ENCODE measurements at places on chromosomes 2 and 18.

DNA sequence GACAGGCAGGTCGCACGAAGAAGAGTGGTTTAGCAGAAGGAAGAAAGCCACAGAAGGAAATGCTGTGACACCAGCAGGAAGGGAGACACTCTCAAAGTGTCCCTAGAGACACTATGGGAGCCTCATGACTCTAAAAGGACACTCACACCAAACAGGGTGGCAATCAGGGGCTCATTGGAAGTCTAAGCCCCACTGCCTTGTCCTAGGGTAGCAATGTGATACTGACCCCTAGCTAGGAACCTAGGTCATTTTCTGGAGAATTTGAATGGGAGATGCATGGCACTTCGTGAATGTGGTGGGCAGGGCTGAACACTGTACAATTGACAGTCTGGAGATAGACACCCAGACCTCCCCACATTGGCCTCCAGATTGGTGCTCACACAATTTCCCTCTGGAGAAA lies 385.0 kb downstream of the EIPR1 start:
- no peak for DNase-seq

DNA sequence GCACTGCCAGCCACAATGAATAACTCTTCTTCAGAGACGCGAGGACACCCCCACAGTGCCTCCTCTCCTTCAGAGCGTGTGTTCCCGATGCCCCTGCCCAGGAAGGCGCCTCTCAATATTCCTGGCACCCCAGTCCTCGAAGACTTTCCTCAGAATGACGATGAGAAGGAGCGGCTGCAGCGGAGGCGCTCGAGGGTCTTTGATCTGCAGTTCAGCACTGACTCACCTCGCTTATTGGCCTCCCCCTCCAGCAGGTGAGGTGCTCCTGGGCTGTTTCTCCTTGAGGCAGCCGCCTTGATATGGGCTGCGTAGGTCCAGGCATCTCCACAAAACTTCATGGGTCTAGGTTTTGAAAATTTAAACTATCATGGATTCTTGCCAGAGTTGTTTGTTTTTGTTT lies 6.1 kb downstream of the NCAPH start:
- no peak for DNase-seq

GRCh38 chr2:88563129-88563528 lies 64.1 kb downstream of the EIF2AK3 start:
- no peak for DNase-seq

DNA sequence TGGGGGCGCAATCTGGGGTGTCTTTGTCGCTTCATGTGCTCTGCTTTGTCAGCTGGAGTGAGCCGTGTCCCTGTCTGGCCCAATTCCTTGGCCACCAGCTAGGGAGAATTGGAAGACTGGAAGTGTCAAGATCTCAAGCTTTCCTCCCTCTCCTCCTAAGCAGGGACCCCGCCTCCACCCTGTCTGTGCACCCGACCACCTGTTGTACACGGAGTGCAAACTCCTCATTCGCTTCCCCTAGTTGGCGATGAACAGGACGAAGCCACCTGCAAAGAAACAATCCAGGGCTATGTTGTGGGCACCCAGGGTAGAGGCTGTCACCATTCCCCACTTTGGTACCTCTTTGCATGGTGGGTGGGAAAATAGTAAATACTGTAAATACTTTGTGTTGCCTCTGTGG lies 1.7 kb upstream of the DQX1 start:
- no peak for DNase-seq

- DNase-seq = no peak
These were observed 33.8 kb downstream of the GPC1 start for GRCh38 chr2:240469239-240469636.

DNA sequence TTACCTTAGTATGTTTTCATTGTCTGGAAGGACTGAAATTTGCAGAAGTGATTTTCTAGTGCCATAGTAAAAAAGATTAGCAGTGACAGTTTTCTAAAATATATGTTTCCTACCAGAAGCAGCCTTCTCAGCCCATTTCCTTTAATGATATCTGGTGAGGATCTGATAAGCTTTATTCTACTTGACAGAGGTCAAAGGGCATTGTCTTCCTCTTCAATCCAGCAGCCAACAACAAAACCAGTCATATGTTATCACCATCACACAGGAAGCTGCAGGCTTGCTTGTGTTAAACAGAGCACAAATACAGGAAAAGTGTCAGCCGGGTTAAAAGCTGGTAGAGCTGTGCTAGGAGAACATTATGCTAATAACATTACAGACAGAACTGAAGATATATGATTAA lies 35.6 kb upstream of the ZSWIM2 start:
- DNase-seq = no peak

GRCh38 chr2:118006326-118006725 lies 7.5 kb downstream of the CCDC93 start:
- no peak for DNase-seq

GRCh38 chr2:53510401-53510800 lies 257.2 kb upstream of the CHAC2 start:
- no peak for DNase-seq

DNA sequence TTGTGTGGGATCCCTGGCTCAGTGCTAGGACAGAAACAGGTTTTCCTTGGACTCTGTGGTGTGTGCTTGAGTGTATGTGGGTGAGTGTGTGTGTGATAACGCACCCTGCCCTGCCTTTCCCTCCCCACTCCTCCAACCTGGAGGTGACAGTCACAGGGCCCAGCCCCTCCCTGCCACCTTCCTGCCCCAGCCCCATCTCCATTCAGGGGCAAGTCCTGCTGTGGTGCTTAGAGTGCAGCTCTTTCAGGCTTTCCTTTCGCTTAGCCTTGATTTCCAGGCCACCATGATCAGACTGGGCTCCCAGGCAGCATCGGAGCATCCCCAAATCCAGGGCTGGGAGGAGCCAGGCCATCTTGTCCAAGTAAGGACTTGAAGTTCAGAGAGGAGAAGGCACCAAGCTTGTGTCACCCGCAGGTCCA lies 185.2 kb downstream of the ZFP36L2 start:
- DNase-seq = no peak

DNA sequence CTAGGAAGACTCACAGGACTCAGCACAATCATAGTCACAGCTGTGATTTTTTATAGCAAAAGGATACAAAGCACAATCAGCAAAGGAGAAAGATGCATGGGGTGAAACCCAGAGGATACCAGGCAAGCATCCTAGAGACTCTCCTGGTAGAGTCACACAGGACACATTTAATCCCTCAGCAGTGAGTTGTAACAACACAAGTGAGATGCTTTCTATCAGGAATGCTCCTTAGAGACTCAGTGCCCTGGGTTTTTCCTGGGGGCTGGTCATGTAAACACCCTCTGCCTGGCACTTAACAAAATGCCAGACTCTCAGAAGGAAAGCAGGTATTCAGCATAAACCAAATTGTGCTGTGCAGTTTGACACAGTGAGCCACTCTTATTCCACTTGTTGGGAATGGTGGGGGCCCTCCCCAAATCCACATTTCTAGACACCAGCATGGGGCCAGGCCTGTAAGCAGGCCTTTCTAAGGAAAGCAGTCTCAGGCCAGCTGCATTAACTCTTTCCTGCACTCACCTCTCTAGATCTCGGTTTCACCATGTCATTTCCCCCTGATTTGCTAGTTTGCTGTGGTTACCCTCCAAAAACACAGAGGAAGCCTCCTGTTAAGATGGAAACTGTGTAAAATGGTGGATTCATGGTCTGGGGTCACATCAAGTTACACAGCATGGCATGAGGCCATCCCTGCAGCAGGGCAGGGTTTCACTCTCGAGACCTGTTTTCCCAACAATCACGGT lies 16.9 kb upstream of the RNU4ATAC start:
- DNase-seq = no peak

GRCh38 chr2:36480028-36480427 lies 117.9 kb downstream of the FEZ2 start:
- DNase-seq = no peak

Data from suppressor macrophage treated with lipopolysaccharide for 4 hours (primary cell).